ENCODE measurements at places on chromosomes 12 and 14. TPM values are rescaled to one million over a fixed set of nuclear protein-coding genes. Genes with fewer than 3 reads are reported as not detected.

LARP4 gene
- total RNA-seq, result 55.8 TPM

PARPBP gene
- total RNA-seq, result 21.2 TPM

PLA2G1B gene
- 2.5 TPM for total RNA-seq

RBM25 gene
- total RNA-seq, result 78.3 TPM

TMPRSS12 gene
- not detected for total RNA-seq

TSPAN8 gene
- total RNA-seq, result 0.49 TPM

LHX5 gene
- total RNA-seq, result not detected

PPM1H gene
- total RNA-seq, result 0.45 TPM

KRT77 gene
- not detected for total RNA-seq

SLC7A8 gene
- 0.28 TPM for total RNA-seq

SLC38A4 gene
- total RNA-seq, result 0.23 TPM

LRP1-AS gene
- total RNA-seq, result not detected
